ENCODE measurements at places on chromosomes 13 and 19.

DNA sequence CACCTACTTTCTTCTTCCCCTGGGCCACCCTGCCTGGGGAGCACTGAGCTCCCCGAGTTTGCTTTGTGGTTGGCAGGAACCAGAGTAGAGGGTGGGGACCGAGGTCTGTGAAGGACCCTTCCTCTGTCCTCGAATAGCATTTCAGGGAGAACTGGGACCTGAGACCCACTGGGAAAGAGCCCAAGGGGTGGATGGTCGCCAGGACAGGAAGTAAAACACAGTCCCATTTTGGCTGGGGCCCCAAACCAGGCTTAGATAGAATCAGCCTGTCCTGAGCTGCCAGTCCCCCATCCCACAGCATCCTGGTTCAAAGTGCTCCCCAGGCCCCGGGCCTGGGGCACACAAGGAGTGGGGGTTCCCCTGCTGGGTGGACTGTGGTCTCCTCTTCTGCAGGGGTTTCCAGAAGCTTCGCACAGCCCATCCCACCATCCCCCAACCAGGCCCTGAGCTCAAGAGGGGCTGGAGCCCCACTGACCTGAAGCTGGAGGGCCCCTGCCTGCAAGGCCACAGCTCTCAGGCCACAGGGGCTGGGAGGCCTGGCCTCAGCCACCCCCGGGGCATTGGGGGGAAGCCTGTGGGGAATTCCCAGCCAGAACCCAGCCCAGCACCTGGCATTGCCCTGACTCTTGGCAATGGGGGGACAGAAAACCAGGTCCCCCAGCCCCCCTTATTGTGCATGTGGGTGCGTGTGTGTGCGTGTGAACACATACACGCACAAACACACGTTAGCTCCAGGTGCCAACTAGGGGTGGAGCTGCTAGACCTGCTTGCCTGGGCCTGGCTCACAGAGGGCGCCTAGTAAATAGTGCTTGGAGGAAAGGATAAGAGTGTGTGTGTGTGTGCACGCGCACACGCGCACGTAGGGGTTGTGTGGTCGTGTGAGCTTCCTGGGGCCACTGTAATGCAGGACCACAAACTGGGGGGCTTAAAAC, 995 bp upstream of the MKNK2 start:
- DNase-seq: peak; percentile 83

DNA sequence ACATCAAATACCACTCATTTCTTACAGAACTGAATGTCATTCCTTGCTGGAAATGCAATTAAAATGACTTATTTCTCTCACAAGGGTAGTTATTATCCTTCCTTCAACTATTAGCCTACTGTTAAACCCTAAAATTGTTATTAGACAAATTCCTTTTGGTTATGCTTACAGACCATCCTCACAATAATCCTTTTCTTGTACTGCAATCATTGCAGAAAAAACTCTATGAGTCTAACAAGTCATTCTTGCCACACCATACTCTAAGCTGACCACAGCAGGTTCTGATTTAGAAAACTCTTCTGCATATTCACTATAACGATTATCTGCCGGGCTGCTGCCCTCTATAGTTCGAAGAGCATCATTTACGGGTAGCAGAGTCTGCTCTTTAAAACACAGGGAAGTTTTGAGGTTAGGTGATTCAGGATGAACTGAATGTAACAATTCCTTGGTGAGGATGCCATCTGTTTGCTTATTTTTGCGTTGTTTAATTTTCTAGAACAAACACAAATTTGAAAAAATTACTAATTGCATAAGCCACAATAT, 38.2 kb downstream of the MTMR6 start:
- no peak for DNase-seq

- no peak for DNase-seq
Observed at GRCh38 chr13:58266271-58266670, 634.7 kb downstream of the PCDH17 start.

DNA sequence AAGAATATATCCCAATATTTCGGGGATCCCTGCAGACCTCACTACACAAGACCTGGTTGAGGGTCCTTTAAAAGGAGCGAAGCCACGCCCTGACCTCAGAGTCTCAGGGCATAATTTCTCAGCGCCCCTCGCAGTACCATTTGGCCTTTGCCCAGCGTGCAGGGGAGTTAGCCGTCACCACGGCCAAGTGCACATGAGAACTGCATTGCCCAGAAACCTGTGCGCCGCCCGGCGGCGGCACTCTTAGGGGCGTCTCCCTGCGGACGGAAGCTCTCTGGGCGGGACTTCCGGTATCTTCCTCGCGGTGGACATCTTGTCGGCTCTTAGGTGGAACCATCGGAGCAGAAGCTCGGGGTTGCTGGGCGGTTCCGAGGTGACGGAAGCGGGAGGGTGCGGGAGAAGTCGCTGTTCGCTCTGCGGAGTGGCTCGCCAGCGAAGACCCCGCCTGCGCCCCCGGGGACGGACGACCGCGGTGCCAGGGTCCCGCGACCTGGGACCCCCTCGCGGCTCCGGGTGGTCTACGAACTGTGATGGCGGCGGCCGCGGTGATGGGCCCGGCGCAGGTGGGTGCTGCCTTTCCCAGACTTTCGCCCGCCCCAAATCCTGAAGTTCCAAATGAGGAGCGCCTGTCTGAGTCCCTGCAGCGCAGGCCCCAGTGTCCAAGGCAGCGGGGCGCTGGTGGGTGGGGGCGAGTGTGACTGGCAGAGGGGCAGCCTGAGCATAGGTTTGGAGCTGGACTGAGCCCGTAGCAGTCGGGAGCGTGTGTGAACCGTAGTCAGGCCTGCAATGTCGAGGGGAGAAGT, at the start of gene ZNF134:
ZNF134 (plus strand) TSS at position 302 of the 803 bp plus-strand sequence. CDS start 5,227 bp downstream, outside the sequence.
- peak; percentile 87 for DNase-seq
